Upper lobe of right lung (tissue), 1 donor: ENCODE measurements at places on chromosomes 16 and 17.

GRCh38 chr16:16169615-16170014, 53.7 kb downstream of the ABCC6 start:
- H3K36me3 ChIP-seq, result peaks cover 46% of the 10 kb centered on the region
- H3K4me3 ChIP-seq, result no peak overlapping the region
- H3K27me3 ChIP-seq, result no peaks in the 10 kb centered on the region
- H3K4me1 ChIP-seq, result no peaks in the 10 kb centered on the region

GRCh38 chr16:19186408-19186807, 18.4 kb downstream of the SYT17 start:
- H3K4me3 ChIP-seq, result no peak overlapping the region
- H3K27me3 ChIP-seq, result no peaks in the 10 kb centered on the region

GRCh38 chr17:61490540-61490975, 38.3 kb downstream of the TBX4 start:
- no peaks in the 10 kb centered on the region for H3K27me3 ChIP-seq
- no peak overlapping the region for H3K4me3 ChIP-seq
- H3K27ac ChIP-seq, result no peak overlapping the region
- DNase-seq, result no peak

GRCh38 chr16:83473926-83474650, 333.7 kb upstream of the HSBP1 start:
- H3K4me3 ChIP-seq, result no peak overlapping the region
- H3K27ac ChIP-seq, result no peak overlapping the region
- DNase-seq, result no peak
- H3K27me3 ChIP-seq, result no peaks in the 10 kb centered on the region
- no peaks in the 10 kb centered on the region for H3K36me3 ChIP-seq

DNA sequence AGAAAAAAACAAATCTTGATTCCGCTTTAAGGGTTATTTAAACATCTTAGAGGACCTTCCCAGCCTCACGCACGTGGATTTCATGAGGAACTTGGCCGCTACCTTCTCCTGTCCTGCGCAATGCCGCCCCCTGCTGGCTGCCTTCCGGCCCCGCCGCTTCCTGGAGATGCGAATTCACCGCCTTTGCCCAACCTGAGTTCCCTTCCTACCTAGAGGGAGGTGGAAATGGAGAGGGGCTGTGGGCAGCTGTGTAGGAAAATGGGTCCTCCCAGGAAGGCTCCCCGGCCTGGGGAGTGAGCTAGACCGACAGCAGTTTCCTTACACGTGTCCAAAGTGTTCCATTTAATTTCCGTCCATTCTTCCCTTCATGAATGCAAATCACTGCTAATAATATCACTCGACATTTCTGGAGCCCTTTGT, 1.0 kb upstream of the ABCC12 start:
- H3K27ac ChIP-seq, result no peak overlapping the region
- peak; percentile 94 for DNase-seq
- H3K4me3 ChIP-seq, result peak overlapping the region; percentile 26
- no peaks in the 10 kb centered on the region for H3K36me3 ChIP-seq
- no peaks in the 10 kb centered on the region for H3K27me3 ChIP-seq

- peaks cover 40% of the 10 kb centered on the region for H3K36me3 ChIP-seq
- H3K27me3 ChIP-seq, result no peaks in the 10 kb centered on the region
- H3K4me3 ChIP-seq, result no peak overlapping the region
- no peak for DNase-seq
- peak overlapping the region; percentile 82 for H3K27ac ChIP-seq
- H3K4me1 ChIP-seq, result peaks cover 18% of the 10 kb centered on the region
Observed at GRCh38 chr17:35021520-35022380, 41.4 kb downstream of the LIG3 start.
